Jurkat, Clone E6-1 (cell line): ENCODE measurements at places on chromosomes 1 and 21.

- peak; percentile 92 for DNase-seq
Measured at GRCh38 chr1:58754683-58755467, 29.0 kb downstream of the JUN start.

DNA sequence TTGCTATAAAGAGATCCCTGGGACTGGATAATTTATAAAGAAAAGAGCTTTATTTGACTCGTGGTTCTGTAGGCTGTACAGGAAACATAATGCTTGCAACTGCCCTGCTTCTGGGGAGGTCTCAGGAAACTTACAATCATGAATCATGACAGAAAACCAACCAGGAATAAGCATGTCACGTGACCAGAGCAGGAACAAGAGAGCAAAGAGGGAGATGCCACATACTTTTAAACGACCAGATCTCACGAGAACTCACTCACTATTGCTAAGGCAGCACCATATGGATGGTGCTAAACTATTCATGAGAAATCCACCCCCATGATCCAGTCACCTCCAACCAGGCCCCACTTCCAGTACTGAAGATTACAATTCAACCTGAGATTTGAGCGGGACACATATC is 49.8 kb upstream of the RCC1 start:
- DNase-seq, result peak; percentile 64

GRCh38 chr1:227175611-227176010 is 142.7 kb downstream of the CDC42BPA start:
- DNase-seq, result no peak

DNA sequence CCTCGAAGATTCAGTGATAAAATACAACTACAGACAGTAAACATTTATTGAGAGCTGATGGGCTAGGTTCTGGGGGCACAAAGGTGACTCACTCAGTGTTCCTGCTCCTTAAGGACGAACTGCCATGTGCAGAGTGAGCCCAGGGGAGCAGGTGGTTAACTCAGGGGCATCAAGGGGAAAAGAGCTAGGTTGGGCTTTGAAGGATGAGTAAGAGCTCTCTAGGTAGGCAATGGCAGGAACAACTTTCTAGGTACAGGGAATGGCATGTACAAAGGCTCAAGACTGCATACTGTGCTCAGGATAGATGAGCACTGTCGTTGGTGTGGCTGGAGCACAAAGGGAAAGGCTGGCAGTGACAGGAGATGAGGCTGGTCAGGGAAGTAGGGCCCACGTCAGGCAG is 16.6 kb upstream of the EPB41 start:
- DNase-seq, result no peak

GRCh38 chr1:207454046-207454964 is at the start of gene CR2:
Gene CR2, plus strand, starts transcription at chr1:207454328. Its CDS starts 91 bp downstream, at chr1:207454419.
- no peak for DNase-seq

- DNase-seq, result peak; percentile 0
Measured at GRCh38 chr1:242828199-242828598, 303.7 kb upstream of the PLD5 start.

- no peak for DNase-seq
Measured at GRCh38 chr1:171195767-171196166, 10.7 kb downstream of the FMO2 start.

DNA sequence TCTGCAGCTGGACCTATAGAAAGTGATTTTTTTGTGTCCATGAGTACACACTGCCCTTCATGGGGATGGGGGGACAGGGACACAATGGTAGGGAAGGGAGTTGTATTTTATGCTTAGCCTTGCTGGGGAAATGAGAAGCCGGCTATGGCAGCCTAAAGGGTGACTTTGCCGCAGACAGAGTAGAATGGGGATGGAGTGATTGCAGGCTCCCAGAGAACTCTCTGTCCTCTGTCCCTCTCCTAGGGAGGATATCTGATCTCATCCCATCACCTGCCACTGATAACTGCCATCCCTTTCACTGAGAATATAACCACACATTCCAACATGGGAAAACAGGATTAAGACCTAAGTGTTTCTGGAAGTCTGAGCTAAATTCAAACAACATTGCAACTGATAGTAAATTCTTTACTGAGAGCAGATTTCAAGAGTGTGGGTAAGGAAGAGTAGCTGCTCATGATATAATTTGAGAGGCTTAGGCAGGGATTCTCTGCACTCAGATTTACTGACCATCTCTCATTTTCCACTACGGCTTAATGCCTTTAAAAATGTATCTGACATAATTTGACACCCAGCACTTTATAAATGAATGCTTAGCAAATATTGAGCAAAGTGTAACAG is 13.9 kb downstream of the SH2D1B start:
- DNase-seq, result no peak

DNA sequence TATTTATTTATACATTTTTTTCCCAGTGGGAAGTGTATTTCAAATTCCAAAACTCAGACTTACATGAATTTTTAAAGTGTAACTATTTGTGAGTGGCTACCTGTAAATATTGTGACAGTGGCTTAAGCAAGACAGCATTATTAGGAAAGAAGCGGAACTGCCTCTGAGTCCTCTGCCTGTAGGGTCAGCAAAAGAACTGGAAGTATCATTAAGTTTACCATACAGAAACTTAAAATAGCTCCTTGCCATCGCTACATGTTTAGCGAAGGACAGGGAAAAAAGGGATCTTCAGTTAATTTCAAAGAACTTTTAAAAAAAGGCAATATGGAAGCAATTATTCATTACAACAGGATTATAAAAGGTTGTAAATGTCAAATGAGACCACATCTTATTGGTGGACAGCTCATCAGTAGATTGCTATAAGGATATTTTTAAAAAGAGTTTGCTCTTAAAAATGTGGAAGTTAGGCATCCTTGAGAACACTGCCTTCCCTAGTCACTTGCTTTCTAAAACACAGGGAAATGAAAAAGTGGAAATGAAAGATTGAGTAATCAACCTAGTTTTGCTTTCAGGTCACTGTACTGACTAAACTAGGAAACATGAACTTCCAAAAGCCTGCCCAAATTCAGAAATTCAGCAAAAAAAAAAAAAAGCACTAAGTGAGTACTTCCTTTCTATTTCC is 39.2 kb downstream of the NSL1 start:
- DNase-seq, result no peak

DNA sequence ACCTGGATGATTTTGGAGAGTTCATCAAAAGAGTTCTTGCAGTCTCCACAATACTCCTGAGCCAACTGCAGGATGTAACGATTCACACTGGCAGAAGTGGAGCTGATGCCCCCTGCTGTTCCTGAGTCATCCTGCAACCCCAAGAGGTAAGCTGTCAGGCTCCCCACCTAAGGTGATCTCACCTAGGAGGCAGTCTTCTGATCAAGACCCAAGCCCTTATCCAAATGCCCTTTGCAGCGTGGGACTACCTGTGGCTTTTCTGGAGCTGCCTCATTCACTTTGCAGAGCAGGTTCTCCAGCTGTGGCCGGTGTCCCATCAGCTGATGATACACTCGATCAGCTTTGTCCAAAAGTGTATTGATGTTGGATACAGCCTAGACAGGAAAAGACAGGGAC is 96.4 kb downstream of the UBR4 start:
- DNase-seq, result peak; percentile 46

DNA sequence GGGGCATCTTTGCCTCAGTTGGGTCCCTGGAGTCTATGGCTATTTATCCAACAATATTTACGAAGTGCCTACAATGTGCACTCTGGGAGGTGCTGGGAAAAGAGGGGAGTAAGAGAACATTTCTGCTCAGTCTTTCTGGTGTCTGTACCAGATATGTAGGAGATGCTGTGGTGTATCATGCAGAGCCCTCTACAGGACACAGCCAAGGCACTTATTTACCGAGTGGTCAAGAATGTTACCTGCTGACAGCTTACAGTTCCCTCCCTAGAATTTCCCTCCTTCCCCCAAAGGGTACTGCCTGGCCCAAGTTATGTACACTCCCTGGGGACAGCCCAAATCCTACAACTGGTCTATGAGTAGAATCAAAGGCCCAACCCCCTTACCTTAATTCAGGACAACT is 177.7 kb downstream of the C1orf94 start:
- DNase-seq, result no peak

DNA sequence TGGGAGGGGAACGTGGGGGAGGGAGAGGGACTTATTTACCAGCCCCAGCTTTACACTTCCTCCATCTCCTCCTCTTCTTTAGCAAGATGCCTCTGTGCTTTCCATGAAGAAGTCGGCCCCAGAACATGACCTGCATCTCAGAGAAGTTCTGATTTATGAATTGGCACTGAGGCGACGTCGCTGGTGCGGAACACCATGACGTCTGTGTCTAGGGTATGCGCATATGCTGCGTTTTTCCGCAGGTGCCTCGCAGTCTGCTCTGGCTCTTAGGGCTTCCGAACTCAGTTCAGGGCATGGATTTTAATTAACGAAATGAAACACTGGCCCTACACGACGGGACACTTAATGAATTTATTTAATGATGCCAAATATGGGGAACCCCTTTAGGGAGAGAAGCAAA is 510.3 kb downstream of the SMYD3 start:
- no peak for DNase-seq
